ENCODE measurements at places on chromosomes 4 and X.

- no peak for DNase-seq
- H3K27me3 ChIP-seq = no peaks in the 10 kb centered on the region
- H3K4me3 ChIP-seq = no peak overlapping the region
Measured at GRCh38 chr4:98710831-98711230, 52.4 kb upstream of the TSPAN5 start.

DNA sequence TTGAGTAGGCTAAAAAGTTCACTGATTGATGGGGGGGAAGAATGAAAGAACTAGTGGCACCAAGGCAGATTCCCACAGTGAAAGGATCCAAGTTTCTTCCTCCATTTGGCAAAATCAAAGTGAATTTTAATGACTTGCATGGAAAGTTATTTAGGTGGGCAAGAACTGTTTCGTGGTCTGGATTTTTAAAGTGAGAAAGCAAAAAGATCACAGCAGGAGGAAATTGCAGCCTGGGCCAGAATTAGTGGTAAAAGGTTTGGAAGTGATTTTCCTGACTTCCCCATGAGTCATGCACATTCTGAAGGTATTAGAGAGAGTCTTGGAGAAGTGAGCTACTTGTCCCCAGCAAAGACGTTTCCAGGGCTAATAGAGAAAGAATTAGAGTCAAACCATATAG is 207.8 kb downstream of the ANTXR2 start:
- no peak overlapping the region for H3K27ac ChIP-seq
- no peak overlapping the region for H3K4me3 ChIP-seq
- no peaks in the 10 kb centered on the region for H3K4me1 ChIP-seq

GRCh38 chr4:8836664-8837171 is 34.9 kb downstream of the HMX1 start:
- no peaks in the 10 kb centered on the region for H3K4me1 ChIP-seq
- no peak overlapping the region for H3K4me3 ChIP-seq

DNA sequence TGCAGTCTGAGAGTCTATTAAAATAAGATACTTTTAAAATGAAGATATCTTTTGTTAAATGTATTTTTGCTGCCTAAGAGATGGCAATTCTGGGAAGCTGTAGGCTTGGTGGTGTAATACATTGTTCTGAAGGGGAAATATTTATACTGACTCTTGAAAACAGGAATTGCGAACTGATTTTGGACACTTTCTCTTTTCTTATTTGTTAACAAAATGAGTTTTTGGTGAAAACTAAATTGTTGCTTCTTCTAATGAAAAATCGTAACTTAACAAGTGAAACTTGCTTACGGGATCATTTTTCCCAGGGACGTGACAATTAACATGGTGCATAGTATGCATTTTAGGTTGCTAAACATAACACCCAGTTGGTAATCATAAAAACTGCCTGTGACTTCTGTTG is 71.0 kb downstream of the RAPGEF2 start:
- H3K27ac ChIP-seq = no peak overlapping the region
- peaks cover 71% of the 10 kb centered on the region for H3K4me1 ChIP-seq
- H3K27me3 ChIP-seq = no peaks in the 10 kb centered on the region
- H3K4me3 ChIP-seq = no peak overlapping the region
- DNase-seq = no peak
- no peaks in the 10 kb centered on the region for H3K36me3 ChIP-seq

DNA sequence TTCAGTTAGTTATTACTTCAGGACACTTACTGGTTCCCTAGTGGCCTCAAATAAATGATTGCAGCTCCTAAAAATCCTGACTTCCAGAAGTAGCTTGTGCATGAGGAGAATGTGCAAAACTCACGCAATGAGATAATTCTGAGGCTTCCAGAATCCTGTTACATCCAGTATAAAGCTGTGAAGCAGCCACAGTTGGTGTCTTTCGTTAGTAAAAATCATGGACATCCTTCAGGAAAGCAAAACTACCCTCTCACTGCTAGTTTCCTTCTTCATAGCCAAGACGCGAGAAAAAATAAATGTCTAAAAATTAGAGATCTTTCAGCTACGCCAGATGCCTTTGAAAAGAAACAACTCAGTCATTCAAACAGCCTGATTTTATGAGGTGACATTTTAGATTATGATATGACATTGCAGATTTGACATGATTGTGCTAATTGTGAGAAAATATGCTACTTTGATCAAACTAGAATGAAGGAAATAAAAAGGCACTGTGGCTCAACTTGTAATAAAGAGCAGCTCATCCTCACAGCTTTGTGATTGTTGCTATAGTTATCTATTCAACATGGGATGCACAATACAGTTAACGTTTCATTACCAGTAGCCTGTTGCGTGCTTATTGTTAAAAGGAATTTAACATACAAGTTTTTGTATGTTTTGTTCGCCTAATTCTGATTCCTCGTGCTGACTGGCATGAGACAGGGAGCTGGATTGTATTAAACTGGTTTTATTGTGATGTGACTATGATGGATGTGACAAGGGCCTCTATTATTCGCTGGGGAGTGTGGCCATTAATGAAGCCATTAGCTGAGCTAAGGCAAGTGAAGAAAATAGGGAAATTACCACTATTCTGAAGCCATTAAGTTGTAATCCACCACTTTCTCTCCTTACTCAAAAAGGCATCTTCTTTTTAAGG is 40.5 kb downstream of the AFF2 start:
- H3K27me3 ChIP-seq = peaks cover 21% of the 10 kb centered on the region
- peaks cover 2% of the 10 kb centered on the region for H3K4me1 ChIP-seq
- H3K4me3 ChIP-seq = no peak overlapping the region
- H3K36me3 ChIP-seq = no peaks in the 10 kb centered on the region
